ENCODE measurements at places on chromosomes 4 and X.

DNA sequence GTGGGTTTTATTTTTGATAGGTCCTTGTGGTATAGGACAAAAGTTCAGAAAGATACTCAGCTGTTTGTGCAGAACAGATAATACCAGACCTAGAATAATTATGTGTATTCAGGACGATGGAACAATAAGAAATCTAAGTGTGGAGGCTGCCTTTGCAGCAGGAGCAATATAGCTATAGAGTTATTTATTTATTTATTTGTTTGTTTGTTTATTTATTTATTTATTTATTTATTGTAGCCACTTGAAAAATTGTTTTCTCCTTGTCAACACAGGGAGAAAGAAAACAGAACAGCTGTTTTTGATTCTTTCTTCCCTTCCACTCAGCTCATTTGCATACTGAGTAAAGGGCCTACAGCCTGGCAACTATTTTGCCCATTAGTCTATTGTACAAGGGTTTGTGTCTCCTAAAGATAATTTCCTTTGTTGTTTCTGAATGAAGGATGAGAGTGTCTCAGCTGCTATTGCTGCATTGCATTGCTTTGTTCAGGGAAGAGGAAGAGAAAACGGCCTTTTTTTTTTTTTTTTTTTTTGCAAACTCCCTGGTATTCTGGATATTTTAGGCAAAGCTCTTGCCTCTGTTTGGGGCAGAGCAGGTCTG lies 56.0 kb upstream of the ESX1 start:
- DNase-seq = no peak

DNA sequence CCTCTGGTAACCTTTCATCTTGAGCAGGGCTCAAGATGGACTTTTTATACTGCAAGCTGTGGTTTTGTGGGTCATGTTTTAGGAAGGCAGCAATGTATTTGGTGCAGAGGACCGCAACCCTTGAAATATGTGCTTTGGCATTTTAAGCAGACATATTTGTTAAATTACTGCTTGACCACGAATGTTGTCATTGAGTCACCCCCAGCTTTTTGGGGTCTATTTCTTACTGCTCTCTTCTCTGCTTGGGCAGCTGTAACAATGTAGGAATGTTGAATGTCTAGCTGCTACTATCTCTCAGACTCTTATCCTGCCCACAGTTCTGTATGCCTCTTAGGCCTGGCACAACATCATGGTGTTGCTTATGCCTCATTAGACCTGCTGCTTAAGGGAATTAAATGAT lies 6.0 kb downstream of the RBPJ start:
- DNase-seq = no peak

GRCh38 chr4:63817196-63817865 lies 591.9 kb downstream of the TECRL start:
- no peak for DNase-seq

DNA sequence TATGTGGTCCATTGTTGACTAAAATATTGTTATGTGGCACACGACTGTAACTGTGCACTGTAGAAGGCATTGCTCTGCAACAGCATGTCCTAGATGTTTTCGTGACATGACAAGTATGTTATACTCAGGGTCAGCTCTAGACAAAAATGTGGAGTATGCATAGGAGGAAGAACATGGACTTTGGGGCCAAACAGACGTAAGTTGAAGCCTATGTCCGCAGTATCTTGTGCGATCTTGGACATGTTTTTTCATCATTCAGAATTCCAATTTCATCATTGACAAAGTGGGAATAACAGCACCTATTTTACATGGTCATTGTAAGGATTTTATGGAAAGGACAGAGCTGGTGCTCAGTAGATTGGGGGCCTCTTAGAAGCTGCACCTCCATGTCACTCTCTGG lies 27.7 kb upstream of the PROM1 start:
- DNase-seq = no peak

DNA sequence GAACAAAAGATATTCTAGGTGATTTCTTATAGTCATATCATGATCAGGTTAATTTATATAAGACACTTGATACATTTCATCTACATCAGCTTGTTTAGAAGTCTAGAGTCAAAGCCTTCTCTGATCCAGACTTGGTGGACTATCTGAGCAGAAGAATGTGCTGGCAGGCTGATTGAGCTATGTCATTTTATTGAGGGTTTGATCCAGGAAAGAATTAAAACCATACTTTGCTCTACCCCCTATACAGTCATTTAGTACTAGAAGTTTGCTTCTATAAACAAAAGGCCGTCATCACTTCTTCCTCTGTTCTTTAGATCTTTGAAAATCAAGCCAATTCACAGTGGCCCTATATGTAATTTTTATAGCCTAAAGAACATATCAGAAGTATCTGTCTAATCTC lies 173.1 kb upstream of the PITX2 start:
- DNase-seq = no peak

GRCh38 chrX:44948406-44948805 lies 75.4 kb downstream of the KDM6A start:
- DNase-seq = no peak

- peak; percentile 52 for DNase-seq
Observed at GRCh38 chr4:151678048-151678872, 82.5 kb downstream of the GATB start.

- DNase-seq = no peak
Observed at GRCh38 chrX:2342281-2342688, 158.5 kb downstream of the DHRSX start.

GRCh38 chrX:4397471-4397870 lies 684.0 kb upstream of the PRKX start:
- DNase-seq = no peak

DNA sequence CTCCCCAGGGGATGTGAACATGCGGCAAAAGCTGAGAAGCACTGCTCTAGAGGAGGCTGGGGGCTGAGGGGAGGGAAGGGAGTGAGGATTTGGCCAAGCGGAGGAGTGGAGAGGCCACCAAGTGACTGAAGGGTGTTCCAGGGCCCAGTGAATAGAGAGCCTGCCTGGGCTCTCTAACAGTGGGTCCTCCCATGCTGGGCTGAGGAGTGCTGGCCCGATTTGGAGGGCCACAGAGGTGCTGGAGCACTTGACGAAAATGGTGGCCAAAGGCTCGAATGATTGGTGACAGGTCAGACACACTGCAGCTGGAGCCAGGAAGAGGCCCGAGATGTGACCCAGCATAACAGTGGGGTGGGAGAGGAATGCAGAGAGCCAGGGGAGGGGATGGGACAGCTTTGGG lies 37.5 kb upstream of the MAP3K15 start:
- no peak for DNase-seq

- DNase-seq = peak; percentile 17
Observed at GRCh38 chrX:16807548-16807947, 21.3 kb downstream of the TXLNG start.

DNA sequence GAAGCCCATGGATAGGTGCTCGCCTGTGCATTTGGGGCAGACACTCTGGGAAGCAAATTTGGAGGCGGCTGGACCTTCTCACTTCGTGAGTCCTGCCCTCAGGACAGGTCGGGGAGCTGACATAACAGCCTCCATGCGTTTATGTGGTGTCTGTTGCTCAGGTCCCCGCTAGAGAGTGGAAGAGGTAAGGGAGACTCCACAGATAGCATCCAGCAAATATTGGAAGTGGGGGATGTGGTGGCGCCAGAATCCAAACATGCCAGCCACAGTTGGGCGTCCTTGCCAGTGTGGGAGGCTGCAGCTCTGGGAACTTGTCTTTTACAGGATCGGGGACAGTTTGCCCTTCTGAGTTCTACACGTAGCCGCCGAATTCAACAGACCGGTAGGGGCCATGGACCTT lies 47.8 kb downstream of the ZNF182 start:
- DNase-seq = no peak

DNA sequence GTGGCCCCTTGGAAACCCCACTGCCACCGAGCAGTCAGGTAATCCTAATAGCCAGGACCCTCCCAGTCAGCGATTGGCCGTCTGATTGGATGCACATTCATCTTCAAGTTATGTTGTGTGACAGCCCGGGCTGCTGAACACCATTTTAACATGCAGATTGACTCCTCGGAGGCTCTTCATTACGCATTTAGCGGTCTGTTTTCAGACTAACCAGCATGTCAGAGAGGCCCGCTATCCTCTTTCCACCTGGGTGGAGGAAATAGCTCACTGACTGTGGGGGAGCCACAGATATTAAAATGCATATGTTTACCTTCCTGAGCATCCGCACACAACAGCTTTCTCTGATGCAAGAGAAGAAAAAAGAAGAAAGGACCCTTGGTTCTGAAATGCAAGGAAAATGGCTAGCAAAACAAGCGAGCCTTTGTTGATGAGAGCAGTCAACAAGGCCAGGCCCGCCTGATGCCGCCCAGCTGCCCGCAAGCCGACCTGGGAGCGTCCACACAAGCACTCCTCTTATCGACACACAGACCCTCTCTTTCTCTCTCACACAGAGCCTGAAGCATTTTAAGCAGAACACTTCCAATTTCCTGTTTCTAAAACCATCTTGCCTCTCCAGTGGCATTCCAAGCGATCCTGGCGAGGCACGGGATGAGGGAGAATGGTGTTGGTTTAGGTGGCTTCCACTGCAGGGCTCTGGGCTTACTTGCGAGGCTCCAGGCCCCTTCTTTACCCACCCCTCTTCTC lies 118.3 kb downstream of the MGST2 start:
- no peak for DNase-seq

- DNase-seq = no peak
Observed at GRCh38 chr4:183434264-183434663, 10.2 kb upstream of the CDKN2AIP start.

- no peak for DNase-seq
Observed at GRCh38 chrX:17634542-17635207, 102.6 kb upstream of the SCML1 start.

GRCh38 chrX:21440911-21441310 lies 66.7 kb downstream of the CNKSR2 start:
- no peak for DNase-seq

- no peak for DNase-seq
Observed at GRCh38 chr4:15794905-15795304, 16.8 kb downstream of the CD38 start.

DNA sequence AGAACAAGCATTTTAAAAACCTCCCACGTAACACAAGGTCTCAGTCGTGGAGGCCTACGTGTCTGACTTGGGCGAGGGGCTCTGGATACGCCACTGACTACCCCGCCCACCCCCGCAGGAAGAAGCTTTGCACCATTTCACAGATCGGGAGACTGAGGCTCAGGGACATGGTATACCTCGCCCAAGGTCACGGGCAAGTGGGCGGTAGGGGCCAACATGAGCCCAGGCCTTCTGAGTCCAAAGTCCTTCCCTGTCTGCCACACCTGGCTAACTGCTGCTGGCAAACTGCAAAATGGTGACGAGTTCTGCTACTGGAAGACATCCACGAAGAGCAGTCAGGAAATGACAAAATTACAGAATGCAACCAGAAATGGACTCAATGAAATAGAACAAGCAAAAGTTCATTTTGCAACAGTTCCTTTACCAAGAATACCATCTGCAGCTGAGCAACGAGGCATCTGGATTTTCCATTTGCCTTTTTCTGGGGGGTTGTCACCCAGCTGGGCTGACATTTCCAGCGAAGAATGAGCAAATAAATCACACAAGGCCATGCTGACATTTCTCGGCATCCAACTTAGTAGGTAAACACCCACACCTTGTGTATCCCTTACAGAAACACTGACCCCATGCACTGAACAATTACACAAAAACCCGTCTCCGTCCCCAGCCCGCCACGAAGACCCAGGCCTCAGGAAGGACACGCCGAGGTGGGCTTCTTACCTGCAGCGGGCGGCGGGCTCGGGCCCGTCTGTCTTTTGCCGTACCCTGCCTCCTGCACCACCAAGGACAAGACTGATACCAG lies 70.2 kb upstream of the AFAP1 start:
- no peak for DNase-seq

GRCh38 chr4:77699731-77700210 lies 94.2 kb downstream of the CXCL13 start:
- peak; percentile 83 for DNase-seq

- no peak for DNase-seq
Observed at GRCh38 chrX:150313514-150313913, 49.6 kb upstream of the MAMLD1 start.

- DNase-seq = no peak
Observed at GRCh38 chr4:82358847-82359246, 14.9 kb downstream of the HNRNPD start.

- DNase-seq = no peak
Observed at GRCh38 chr4:168694667-168695066, 197.8 kb downstream of the PALLD start.

GRCh38 chrX:24023972-24024669 lies 2.9 kb downstream of the KLHL15 start:
- peak; percentile 6 for DNase-seq

GRCh38 chrX:123990169-123990568 lies 28.7 kb downstream of the STAG2 start:
- DNase-seq = no peak

DNA sequence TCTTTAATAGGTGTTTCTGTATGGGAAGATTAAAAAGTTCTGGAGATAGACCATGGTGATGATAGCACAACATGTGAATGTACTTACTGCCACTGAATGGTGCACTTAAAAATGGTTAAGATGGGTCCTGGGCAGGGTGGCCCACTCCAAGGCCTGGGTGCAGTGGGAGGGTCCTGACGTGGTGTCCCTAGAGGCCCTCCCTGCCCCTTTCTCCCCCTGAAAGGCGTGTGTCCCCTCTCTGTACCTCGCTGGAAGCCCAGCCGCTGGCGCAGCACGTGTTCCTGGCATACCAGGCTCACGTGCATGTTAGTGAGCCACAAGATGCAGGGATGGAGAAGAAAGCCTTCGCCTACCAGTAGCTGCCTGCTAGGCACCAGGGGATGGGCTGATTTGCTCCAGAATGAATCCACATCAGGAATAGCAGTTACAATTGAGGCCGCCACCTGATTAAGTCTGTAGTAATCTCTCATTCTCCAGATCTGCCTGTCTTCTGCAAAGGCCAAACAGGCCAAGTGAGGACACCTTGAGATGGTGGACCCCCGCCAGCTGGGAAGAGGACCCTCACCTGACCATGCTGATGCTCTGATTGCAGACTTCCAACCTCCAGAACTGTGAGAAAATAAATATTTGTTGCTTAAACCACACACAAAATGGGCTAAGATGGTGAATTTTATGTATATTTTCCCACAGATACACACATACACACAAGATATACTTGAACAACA lies 67.5 kb downstream of the COQ2 start:
- DNase-seq = no peak

DNA sequence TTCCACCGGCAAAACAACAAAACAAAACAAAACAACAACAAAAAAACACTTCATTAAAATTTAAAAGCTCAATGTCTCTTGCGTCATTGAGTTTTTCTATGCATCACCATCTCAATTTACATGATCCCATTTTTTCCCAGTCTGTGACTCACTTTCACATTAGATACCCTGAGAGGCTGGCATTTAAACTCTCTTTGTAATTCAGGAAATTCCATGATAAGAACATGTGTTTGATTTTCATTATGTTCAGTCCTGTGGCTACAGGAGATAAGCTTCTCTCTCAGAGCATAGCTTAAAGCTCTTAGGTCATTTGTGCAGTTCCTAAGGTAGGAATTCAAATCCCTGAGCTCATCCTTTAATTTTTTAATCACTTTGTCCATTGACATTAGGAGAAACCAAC lies 104.6 kb downstream of the NBDY start:
- no peak for DNase-seq

Data from spinal cord (tissue), 10 donors.